ENCODE measurements at places on chromosomes 2 and 18. TPM values are rescaled to one million over a fixed set of nuclear protein-coding genes. Genes with fewer than 3 reads are reported as not detected.

Gene C1GALT1C1L
- 0.61 TPM for total RNA-seq

Gene ACTG2
- total RNA-seq: 2.2 TPM

Gene FAM161A
- total RNA-seq: 1.8 TPM

Gene AQP12A
- total RNA-seq: not detected

Gene GCG
- not detected for total RNA-seq

Gene OR6B2
- total RNA-seq: not detected

Gene SERPINB12
- not detected for total RNA-seq

Gene ERICH2
- total RNA-seq: 2.4 TPM

Gene CFAP65
- total RNA-seq: not detected

Gene GATA6
- 1.0 TPM for total RNA-seq

Gene HOXD13
- not detected for total RNA-seq
